Foreskin keratinocyte (primary cell): ENCODE measurements at places on chromosomes 16 and 17. TPM values are rescaled to one million over a fixed set of nuclear protein-coding genes. Genes with fewer than 3 reads are reported as not detected.

The CCL1 gene
- total RNA-seq: not detected in 2 replicates

The TMEM92 gene
- total RNA-seq: 2.8 and 6.5 TPM in 2 replicates

The CD300A gene
- total RNA-seq: not detected in 2 replicates

The MYH8 gene
- not detected in 2 replicates for total RNA-seq

The CTRB1 gene
- not detected in 2 replicates for total RNA-seq

The MYH2 gene
- total RNA-seq: 0.03 TPM in 1 of 2 replicates, not detected in the other

The GJD3 gene
- not detected in 2 replicates for total RNA-seq

The SLC5A11 gene
- not detected in 2 replicates for total RNA-seq
